Right ventricle myocardium inferior (tissue), 1 donor: ENCODE measurements at places on chromosomes 3 and 15.

GRCh38 chr3:193590088-193590856, 2.7 kb upstream of the OPA1 start:
- DNase-seq: no peak

GRCh38 chr3:101577286-101577685, 3.3 kb downstream of the PCNP start:
- DNase-seq: no peak

DNA sequence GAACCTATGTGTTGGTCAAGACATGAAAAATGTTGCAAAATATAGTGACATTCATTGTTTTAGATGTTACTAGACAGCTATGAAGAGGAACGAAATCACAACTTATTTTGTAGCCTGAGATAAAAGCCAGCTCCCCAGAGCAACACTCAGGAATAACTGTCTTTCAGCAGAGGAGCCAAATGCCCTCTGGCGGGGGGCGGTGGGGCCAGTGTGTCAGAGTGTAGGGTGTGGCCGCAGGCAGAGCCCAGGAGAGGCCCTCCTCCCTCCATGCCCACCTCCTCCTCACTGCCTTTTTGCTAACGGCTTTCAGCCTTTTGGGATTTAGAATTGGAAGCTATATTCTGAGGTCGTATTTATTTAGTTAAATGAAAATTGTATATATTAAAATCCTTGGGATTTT, 16.9 kb downstream of the APOD start:
- DNase-seq: no peak

DNA sequence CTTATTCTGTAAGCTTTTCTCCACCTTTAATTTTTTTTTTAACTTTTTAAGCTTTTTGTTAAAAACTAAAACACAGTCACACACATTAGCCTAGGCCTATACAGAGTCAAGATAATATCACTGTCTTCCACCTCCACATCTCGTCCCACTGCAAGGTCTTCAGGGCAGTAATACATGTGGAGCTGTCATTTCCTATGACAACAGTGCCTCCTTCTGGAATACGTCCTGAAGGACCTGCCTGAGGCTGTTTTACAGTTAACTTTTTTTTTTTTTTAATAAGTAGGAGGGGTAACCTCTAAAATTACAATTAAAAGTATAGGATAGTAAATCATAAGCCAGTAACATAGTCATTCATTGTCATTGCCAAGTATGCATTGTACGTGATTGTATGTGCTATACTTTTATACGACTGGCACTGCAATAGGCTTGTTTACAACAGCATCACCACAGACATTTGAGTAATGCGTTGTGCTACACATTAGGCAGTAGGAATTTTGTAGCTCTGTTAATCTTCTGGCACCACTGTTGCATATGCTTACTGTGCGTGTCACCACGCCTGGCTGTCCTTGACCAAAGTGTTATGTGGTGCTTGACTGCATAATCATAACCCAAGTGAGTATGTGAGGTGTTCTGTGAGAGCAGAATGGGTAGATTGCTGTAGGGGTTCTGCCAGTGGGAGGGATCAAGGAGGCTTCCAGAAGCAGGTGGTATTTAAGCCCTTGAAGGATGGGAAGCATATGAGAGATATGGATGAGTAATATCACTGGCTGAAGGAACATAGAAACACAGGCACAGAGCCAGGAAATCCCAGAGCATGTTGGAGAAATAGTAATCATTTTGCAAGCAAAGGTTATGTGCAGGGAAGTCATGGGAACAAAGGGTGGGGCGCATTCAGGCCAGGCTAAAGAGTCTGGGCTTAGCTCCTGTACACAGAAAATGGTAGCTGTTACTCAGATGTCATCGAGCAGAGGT, 18.3 kb downstream of the FBXO22 start:
- DNase-seq: no peak

DNA sequence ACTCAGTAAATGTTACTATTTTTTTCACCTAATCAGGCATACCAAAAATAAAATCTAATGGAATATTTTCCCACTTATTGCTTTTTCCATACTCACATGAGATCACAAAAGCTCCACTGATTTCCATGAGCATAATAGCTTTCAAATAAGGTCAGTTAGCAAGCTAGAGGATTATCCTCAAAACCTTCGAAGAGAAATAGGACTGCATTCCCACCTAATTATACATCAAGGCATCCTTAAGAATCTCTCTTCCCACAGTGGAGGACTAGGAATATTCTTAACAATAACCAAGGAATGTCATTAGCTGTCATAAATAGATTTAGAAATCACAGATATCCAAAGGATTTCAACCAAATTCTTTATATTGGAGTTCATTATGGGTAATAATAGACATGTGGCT, 127.9 kb upstream of the STT3B start:
- DNase-seq: no peak

DNA sequence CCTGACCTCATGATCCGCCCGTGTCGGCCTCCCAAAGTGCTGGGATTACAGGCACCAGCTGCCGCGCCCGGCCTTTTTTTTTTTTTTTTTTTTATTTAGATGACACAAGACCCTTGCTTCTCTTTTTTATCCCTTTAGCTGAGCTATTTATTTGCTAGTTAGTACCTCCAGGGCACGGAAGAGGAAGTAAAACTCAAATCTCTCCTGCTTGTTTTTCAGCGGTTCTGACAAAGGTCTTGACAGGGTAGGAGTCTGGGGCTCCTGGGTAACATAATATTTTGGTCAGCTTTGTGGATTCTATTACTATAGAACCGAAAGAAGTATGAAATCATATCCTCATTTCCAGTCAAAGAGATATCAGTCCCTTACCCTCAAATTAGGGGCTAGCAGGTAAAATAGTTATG, 44.0 kb upstream of the ETV5 start:
- DNase-seq: no peak

- DNase-seq: no peak
These were observed 41.5 kb downstream of the HRH1 start for GRCh38 chr3:11195721-11196332.

GRCh38 chr3:150544041-150544440, 2.3 kb downstream of the SERP1 start:
- DNase-seq: no peak

GRCh38 chr3:41000471-41000870, 198.8 kb upstream of the CTNNB1 start:
- DNase-seq: no peak

DNA sequence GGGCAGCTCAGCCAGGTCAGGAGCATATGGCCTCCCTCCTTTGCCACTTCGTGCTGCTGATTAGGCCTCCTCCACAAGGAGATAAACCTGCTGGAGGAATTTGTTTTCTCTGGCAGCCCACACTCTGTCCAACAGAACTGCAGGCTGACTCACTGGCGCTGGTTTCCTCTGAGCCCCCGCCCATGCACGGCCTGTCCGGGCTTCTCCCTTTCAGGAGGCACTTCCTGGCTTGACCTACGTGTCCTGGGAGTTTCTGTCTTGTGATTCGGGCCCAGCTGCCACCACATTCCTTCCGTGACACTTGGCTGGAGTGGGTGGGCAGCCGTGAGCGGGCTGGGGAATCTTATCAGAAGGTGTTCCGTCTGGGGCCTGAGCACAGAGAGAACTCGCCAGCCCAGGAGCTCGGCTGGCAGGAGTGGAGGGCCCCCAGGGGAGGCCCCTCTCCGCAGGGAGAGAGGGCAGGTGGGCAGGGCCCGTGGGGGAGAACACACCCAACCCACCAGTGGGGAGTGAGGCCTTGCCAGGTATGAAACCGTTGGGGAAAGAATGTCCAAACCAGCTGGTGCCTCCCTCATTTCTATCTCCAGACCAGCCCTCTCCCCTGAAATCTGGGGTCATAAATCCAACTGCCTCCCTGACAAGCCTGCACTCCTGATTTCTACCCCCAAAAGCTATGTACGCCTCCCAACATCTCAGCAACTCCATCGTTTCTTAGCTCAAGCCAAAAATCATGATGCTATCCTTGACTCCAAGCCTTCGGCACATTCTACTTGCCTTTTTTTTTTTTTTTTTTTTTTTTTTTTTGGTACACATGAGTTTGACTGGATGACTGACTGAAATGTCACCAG, 110.6 kb upstream of the MEF2A start:
- DNase-seq: peak; percentile 91

DNA sequence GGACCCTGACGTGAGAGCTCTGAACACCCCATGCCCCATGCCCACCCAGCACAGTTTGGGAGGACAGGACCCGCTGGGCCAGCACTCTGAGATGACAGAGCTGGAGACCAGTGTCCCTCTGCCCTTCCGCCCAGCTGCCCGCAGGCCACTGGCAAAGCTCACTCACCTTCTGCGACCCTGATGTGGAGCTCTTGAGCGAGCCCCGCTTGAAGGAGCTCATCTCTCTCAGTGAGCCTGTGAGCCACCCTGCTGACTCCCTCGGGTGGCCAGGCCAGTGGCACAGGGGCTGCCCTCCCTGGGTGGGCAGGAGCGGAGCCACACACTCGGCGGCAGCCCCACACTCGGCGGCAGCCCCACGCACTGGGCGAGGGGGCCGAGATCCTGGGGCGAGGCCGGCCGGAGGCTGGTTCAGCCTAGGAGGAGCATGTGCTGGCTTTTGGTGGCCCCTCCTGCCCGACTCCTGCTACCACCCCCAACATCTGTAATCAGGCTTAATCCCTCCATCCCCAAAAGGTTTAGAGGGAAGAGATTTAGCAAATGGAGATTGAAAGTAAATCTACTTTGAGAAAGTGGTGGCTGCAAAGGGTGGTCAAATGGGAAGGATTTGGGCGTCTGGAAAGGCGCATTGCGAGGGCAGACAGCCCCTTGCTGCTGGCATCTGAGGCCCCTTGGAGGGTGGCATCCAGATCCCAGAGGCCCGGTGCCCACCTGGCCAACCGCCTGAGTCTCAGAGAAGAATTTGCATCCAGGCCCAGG, 59.4 kb upstream of the TRPM1 start:
- no peak for DNase-seq
